Body of pancreas (tissue), 4 donors: ENCODE measurements at places on chromosomes 11 and 22.

DNA sequence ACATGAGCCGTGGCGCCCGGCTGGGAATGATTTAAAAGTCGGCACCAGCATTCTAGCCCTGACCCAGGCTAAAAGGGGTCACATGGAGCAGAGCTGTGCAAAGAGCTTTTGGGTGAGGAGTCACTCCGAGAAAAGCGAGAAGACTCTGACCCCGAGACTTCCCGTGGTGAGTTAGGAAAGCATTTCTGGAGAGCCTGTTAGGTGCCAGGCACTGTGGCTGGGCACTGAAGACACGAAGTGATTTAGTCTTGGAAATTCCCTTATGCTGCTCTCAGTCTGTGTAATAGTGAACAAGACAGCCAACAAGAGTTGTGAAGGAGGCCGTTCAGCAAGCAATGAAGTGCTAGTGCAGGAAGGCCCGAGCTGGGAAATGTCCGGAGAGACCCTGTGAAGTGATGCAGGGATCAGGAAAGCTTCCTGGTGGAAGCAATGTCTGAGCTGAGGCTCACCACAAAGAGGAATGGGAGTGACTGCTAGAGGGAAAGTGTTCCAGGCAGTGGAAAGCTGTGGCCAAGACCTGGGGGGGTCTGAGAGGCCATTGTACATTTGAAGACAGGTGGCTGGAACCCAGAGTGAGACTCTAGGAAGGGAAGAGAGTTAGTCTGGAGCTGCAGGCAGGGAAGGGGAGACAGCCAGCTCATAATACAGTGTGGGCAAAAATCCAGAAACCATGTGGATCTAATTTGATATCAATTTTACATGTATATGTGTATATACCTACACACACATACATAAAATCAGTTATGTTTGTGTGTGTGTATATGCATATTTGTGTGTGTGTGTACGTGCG is 31.6 kb downstream of the MARK2 start:
- no peak for DNase-seq

GRCh38 chr11:61334434-61335354 is 1.7 kb downstream of the TKFC start:
- peak; percentile 56 for DNase-seq

GRCh38 chr11:116714902-116715301 is 57.9 kb downstream of the BUD13 start:
- no peak for DNase-seq

GRCh38 chr11:18722293-18722637 is 3.7 kb downstream of the IGSF22 start:
- no peak for DNase-seq

- no peak for DNase-seq
Observed at GRCh38 chr11:60343094-60343704, 16.1 kb downstream of the MS4A6E start.
